ENCODE measurements at places on chromosomes 6 and 20.

- DNase-seq, result no peak
Observed at GRCh38 chr6:32074996-32075532, 34.1 kb downstream of the TNXB start.

DNA sequence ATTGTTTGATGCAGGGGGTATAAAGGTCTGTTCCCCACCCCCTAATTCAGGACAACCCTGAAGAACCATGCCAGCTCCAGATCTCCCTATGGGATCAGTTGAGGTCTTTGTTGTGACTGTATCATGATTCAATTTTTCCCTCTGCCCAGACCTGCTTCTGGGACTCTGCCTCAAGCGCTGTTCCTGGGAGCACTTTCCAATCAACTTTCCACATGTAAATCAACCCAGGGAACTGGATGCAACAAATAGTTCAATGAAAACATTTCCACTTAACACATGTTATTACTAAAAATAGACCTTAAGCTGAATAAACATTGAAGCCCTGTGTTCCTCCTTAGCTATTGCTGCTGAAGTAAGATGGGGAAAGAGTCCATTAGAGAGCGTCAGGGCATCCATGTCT lies 139.5 kb downstream of the C6orf58 start:
- no peak for DNase-seq

GRCh38 chr6:156731396-156731795 lies 45.8 kb upstream of the ARID1B start:
- DNase-seq, result no peak

GRCh38 chr6:128156321-128157111 lies 255.7 kb upstream of the THEMIS start:
- no peak for DNase-seq

DNA sequence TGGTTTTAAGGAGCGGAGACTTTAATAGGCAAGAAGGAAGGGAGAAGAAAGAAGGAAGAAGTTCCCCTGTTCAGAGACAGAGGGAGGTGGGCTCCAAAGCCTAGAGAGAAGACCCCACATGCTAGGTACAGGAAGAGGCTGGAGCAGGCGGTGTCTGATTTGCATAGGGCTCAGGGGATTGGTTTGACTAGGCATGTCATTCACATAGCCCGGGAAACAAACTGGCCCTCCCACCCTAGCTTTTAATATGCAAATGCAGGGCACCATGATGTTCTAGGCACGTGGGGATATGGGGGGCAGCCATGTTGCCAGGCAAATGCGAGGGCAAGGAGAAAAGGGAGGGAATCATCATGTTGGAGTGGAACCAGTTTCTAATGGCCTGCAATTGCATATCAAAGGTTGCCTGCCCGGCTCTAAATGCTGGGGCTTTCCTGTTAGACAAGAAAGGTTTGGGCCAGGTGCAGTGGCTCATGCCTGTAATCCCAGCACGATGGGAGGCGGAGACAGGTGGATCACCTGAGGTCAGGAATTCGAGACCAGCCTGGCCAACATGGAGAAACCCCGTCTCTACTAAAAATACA lies 34.3 kb upstream of the AGPAT4 start:
- no peak for DNase-seq

DNA sequence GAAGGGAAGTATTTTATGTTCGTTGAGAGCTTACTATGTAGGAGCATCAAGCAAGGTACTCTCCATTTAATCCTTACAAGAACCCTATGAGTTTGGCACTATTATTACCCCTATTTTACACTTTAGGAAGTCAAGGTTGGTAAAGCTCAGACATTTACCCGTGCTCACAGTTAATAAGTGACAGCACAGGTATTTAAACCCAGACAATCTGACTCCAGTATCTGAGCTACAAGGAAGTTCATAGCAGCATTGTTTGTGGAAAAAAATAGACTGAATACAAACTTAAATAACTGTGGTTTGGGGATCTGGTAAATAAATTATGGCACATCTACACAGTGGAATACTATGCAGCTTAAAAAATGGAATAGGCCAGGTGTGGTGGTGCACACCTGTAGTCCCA lies 21.2 kb upstream of the GMNN start:
- DNase-seq, result no peak
